ENCODE measurements at places on chromosomes 5 and 9.

- DNase-seq = no peak
Measured at GRCh38 chr5:84381502-84382362, 2.9 kb downstream of the EDIL3 start.

GRCh38 chr5:61366497-61367240 lies 34.6 kb downstream of the ZSWIM6 start:
- DNase-seq = no peak

DNA sequence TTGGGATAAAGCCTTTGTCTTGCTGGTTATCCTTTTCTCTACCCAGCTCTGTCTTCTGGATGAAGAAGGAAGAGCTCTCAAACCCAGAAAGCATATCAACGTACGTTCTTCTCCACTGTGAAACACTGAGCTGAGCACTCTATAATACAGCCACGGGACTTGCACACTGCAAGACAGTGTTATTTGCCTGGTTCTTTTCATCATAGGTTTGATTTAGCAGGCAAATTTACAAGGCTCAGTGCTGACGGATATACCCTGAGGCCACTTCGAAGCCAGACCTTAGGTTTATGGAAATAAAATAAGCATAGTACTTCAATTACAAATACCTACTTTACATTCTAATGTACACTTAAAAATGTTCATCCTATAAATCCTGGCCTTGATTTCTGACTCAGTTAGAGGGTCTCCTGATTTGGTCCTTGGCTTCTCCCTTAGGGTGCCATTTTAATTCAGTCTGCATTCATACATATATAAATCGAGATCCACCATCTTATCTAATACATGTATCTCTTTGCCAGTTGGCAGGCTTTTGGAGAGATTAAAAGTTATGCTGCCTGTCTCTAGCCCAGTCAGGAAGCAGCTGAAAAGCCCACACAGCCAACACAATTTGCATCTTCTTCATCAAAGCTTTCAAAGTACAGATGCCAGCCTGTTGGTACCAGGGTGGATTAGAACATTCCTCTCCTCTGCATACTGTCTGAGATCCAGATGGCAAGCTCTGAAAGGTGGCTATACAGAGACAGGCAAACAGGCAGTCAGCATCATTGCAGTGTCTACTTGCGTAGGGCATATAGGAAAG lies 194.4 kb downstream of the DEPDC1B start:
- no peak for DNase-seq

- no peak for DNase-seq
Measured at GRCh38 chr9:31492229-31492628, 892.2 kb upstream of the ACO1 start.

GRCh38 chr9:83006378-83006777 lies 56.6 kb downstream of the RASEF start:
- DNase-seq = no peak

DNA sequence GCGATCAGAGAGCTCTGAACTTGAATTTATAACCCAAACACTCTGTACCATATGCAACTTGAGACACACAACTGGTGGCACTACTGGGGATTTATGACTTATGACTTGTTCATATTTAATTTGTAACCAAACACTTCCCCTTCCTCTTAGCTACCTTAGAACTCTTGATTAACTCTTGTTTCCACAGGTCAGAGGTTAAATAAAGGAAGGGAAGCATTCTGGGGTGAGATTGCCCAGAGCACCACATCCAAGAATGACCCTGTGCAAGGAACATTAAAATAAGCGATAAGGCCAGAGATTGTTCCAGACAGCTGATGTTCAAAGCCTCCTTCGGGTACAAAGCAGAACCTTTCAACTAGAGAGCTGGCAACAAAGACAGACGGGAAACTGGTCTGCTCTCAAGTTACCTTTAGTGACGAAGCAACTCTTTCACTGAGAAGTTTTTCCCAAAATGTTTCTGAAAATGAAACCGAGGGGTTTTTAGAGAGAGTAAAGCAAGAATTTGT lies 242.6 kb downstream of the DENND1A start:
- DNase-seq = no peak

DNA sequence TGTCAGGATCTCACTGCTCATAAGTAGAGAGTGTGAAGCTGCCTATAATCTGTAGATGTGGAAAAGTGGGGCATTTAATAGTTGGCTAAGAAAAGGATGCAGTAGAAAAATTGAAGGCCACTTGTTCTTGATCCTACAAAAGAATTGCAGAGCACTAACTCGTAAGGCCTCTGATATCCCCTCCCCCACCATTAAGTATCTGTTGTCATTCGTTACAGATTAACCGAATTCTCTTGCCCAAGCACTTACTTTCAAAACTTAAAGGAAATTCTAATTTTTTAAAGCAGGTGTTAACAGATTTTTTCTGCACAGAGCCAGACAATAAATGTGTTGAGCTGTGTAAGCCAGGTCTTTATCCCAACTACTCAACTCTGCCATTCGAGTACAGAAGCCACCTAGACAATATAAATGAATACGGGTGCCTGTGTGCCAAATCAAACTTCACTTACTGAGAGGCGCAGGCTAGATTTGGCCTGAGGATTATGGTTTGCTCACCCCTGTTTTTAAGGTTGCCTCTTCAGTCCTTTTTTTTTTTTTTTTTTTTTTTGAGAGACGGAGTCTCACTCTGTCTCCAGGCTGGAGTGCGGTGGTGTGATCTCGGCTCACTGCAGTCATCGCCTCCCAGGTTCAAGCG lies 234.8 kb downstream of the RFK start:
- DNase-seq = no peak

GRCh38 chr5:100595152-100595811 lies 60.1 kb downstream of the FAM174A start:
- DNase-seq = peak; percentile 82

GRCh38 chr5:10201223-10201868 lies 48.3 kb downstream of the ATPSCKMT start:
- no peak for DNase-seq

- no peak for DNase-seq
Measured at GRCh38 chr5:107704681-107705401, 34.1 kb upstream of the EFNA5 start.

DNA sequence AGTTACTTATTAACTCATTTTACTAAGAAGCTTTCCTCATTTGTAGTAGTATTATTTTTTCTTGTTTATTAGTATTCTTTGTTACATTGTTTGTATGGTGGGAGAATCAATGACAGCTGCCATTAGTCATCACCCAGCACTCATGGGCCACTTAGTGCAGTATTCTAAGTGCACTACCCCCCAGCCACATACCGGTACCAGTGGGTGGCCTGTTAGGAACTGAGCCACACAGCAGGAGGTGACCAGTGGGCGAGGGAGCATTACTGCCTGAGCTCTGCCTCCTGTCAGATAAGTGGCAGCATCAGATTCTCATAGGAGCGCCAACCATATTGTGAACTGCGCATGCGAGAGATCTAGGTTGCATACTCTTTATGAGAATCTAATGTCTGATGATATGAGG lies 24.2 kb upstream of the CAMLG start:
- DNase-seq = no peak

- DNase-seq = no peak
Measured at GRCh38 chr5:150061538-150061995, 24.8 kb downstream of the CSF1R start.

GRCh38 chr5:67189079-67189354 lies 7.6 kb downstream of the CD180 start:
- no peak for DNase-seq

- no peak for DNase-seq
Measured at GRCh38 chr9:105103776-105104175, 140.7 kb upstream of the SLC44A1 start.

- no peak for DNase-seq
Measured at GRCh38 chr9:132943651-132944293, 644 bp downstream of the TSC1 start.

GRCh38 chr9:127614961-127615360 lies 2.9 kb downstream of the STXBP1 start:
- no peak for DNase-seq

- no peak for DNase-seq
Measured at GRCh38 chr5:116604805-116605204, 30.2 kb upstream of the SEMA6A start.

- no peak for DNase-seq
Measured at GRCh38 chr5:143966280-143966679, 154.3 kb downstream of the HMHB1 start.

DNA sequence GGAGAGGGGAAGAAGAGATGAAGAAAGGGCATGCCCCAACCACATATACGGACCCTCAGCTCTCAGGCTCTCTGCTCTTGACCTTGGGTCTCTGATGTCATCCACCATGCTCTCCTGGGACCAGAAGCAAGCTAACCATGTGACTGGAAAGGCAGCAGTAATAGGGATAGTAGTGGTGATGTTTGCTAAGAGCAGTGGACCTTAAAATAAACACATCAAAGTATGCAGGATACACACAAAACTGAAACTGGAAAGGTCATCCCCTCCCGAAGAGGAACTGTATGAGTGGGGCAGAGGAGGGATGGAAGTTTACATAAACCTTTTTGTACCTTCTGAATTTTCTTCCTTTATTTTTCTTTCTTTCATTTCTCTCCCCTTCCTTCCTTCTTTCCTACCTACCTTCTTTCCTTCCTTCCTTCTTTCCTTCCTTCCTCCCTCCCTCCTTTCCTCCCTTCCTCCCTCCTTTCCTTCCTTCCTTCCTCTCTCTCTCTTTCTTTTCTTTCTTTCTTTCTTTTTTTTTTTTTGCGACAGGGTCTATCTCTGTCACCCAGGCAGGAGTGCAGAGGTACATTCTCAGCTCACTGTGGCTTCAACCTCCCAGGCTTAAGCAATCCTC lies 8.1 kb upstream of the PTPN3 start:
- no peak for DNase-seq

GRCh38 chr9:137943655-137944054 lies 66.1 kb downstream of the CACNA1B start:
- no peak for DNase-seq

GRCh38 chr9:120379611-120380010 lies 200.4 kb downstream of the CDK5RAP2 start:
- no peak for DNase-seq

DNA sequence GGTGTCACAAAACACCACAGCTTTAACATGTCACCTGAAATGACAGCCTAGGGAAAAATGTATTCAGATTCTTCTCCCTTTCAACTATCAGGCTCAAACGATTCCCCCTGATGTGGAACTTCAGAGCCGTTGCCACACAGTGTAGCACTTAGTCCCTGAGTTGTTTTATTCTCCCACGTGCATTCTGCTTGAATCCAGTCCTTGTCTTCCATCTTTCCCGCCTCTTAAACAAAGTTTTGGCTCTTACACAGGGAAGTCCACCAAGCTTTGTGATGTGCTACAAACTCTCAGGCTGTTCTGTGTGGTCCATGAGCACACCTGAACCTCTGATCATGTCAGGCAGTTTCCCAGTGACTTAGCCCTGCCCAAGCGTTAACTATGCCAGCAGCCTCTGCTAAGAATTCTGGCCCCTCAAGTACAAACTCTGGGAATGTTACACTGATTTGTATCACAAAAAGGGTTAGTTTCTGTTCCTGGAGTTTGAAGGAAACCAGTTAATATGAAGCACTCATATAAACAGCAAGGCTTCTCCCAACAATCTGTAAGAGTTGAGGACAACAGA lies 45.8 kb upstream of the RNF38 start:
- DNase-seq = no peak

DNA sequence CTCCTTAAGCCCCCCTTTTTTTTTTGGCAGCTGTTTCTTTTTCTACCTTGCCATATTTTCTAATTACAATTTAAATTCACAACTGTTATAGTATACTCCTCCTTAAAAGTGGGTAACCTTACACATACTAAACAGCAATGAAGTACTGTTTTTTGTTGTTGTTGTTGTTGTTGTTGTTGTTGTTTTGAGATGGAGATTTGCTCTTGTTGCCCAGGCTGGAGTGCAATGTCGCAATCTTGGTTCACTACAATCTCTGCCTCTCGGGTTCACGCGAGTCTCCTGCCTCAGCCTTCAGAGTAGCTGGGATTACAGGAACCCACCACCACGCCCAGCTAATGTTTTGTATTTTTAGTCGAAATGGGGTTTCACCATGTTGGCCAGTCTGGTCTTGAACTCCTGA lies 669.1 kb upstream of the CDH6 start:
- no peak for DNase-seq

- DNase-seq = no peak
Measured at GRCh38 chr5:53032188-53032587, 43.0 kb downstream of the ITGA2 start.

- DNase-seq = no peak
Measured at GRCh38 chr9:137302449-137303150, 529 bp upstream of the NRARP start.

GRCh38 chr5:93048858-93049257 lies 532.2 kb downstream of the NR2F1-AS1 start:
- no peak for DNase-seq

DNA sequence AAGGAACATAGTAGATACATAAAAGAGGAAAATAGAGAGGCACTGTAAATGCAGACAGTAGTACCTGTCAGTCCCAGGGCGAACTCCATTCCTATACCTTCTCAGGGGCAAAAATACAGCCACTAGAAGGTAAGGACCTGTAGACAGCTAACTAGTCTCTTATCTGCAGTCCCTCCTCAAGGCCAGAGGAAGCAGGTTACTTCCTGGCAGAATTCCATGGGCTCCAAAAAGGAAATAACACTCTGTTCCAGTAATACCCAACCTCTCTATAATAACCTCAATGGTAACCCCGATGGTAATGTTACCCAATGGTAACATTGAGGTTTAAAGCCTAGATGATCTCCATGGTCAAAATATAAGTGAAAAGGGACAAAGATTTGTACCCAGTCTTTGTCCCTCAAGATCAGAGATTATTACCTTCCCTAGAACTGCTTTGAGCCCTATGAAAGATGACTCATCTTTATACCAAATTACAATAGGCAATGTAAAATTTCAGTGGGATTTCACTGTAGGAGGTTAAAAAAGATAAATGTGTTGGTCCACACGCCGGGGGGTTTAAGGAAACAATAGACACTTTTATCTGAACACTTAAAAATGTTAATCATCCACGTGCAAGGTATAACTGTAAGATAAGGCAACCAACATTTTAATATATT lies 113.0 kb downstream of the DENND1A start:
- DNase-seq = no peak

- DNase-seq = no peak
Measured at GRCh38 chr9:124442379-124442778, 7.9 kb upstream of the ADGRD2 start.

GRCh38 chr5:8234179-8234770 lies 365.3 kb downstream of the MTRR start:
- no peak for DNase-seq

DNA sequence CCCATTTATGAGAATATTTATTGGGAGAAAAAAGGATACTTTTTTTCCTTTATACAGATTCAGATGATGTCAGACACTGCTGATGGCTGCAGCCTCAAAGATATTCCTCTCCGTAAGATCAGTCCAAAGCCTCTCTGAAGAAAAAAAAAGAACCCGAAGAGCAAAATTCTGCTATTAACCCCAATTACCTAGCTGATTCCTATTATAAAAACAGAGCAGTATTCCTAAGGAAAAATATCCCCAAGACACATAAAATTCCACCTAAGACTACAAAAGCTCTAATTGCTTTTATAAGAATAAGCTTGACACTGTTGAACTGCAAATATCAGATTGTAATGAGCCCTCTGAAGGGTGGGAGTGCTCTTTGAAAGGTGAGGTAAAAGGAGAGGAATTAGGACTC lies 138.7 kb downstream of the CDH6 start:
- no peak for DNase-seq

GRCh38 chr9:133994353-133995011 lies 2.4 kb upstream of the VAV2 start:
- no peak for DNase-seq
